ENCODE measurements at places on chromosomes 16 and 17. TPM values are rescaled to one million over a fixed set of nuclear protein-coding genes. Genes with fewer than 3 reads are reported as not detected.

The TADA2A gene
- 46.0 TPM for total RNA-seq

The ARHGAP27 gene
- total RNA-seq = 43.8 TPM

GRCh38 chr17:4739122-4740024, at the start of the genes CXCL16 and ZMYND15:
CXCL16 (minus strand) TSS chr17:4739928; CDS start chr17:4739339, 589 bp downstream.
ZMYND15 (plus strand) TSS chr17:4739833; CDS start chr17:4740549, 716 bp downstream.
- H3K4me3 ChIP-seq = peak within 1 kb of the TSS; percentile 75
- peaks cover 18% of the 10 kb centered on the region for H3K4me1 ChIP-seq
- peak; percentile 77 for DNase-seq
- H3K36me3 ChIP-seq = no peaks in the 10 kb centered on the region
- no peak within 1 kb of the TSS for H3K27ac ChIP-seq
- peaks cover 10% of the 10 kb centered on the region for H3K27me3 ChIP-seq

DNA sequence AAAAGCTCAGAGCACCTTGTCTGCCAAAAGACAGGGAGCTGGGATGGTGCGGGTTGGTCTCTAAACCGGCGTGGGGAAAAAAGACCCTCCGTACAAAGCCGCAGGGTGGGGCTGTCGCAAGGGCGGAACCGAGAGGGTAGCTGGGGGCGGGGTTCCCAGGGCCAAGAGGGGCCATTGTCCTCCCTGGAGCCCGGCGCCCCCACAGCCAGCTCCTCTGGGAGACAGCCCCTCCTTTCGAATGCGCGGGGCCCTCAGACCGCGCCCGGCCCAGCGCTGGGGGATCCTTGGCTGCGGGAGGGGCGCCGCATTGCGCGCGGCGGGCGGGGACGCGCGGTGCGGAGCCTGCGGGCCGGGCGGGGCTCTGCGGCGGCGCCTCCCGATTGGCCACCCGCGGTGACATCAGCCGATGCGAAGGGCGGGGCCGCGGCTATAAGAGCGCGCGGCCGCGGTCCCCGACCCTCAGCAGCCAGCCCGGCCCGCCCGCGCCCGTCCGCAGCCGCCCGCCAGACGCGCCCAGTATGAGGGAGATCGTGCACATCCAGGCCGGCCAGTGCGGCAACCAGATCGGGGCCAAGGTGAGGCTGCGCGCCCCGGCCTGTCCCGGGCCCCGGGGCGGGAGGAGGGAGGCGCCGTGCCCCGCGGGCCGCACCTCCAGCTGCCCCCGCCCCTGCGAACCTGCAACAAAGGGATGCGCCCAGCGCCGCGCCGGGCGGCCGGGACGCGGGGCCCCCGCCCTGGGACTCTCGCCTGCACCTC, at the start of gene TUBB3:
TSS of gene TUBB3 (plus strand) at position 459 of the 756 bp plus-strand sequence. CDS start at position 519, 60 bp downstream.
- H3K36me3 ChIP-seq = no peaks in the 10 kb centered on the region
- peak within 1 kb of the TSS; percentile 57 for H3K27ac ChIP-seq
- peaks cover 33% of the 10 kb centered on the region for H3K27me3 ChIP-seq
- DNase-seq = no peak

DNA sequence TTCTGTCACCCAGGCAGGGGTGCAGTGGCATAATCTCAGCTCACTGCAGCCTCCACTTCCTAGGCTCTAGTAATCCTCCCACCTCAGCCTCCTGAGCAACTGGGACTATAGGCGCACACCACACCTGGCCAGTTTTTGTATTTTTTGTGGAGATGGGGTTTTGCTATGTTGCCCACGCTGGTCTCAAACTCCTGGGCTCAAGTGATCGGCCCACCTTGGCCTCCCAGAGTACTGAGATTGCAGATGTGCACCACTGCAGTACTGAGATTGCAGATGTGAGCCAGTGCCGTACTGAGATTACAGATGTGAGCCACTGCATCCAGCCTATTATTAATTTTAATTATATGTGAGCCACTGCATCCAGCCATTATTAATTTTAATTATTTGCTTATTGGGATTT, 13.8 kb downstream of the CRK start:
- H3K27me3 ChIP-seq = no peaks in the 10 kb centered on the region
- no peak overlapping the region for H3K27ac ChIP-seq
- no peaks in the 10 kb centered on the region for H3K36me3 ChIP-seq
- peaks cover 4% of the 10 kb centered on the region for H3K4me1 ChIP-seq

DNA sequence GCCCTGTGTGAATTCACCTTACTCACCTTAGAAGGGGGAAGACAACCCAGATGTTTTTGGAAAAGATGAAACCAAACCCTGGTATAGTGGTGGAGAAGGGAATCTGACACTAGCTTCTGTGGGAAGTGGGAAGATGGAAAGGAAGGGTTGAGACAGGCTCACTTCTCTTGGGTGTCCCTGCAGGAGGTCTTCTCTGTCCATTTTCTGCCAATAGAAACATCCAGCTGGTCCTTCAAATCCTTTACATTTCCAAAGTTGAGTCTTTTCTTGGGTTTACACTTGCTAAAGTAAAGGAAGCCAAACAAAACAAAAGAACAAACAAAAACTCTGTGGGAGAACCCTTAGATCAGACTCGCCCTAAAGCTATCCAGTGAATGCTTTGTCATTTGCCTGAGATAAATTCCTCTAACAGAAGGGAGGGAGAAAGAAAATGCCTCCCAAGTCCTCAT, 10.2 kb downstream of the HOXB1 start:
- H3K27me3 ChIP-seq = no peaks in the 10 kb centered on the region
- H3K4me1 ChIP-seq = no peaks in the 10 kb centered on the region
- H3K36me3 ChIP-seq = no peaks in the 10 kb centered on the region
- H3K27ac ChIP-seq = no peak overlapping the region
- H3K4me3 ChIP-seq = no peak overlapping the region

DNA sequence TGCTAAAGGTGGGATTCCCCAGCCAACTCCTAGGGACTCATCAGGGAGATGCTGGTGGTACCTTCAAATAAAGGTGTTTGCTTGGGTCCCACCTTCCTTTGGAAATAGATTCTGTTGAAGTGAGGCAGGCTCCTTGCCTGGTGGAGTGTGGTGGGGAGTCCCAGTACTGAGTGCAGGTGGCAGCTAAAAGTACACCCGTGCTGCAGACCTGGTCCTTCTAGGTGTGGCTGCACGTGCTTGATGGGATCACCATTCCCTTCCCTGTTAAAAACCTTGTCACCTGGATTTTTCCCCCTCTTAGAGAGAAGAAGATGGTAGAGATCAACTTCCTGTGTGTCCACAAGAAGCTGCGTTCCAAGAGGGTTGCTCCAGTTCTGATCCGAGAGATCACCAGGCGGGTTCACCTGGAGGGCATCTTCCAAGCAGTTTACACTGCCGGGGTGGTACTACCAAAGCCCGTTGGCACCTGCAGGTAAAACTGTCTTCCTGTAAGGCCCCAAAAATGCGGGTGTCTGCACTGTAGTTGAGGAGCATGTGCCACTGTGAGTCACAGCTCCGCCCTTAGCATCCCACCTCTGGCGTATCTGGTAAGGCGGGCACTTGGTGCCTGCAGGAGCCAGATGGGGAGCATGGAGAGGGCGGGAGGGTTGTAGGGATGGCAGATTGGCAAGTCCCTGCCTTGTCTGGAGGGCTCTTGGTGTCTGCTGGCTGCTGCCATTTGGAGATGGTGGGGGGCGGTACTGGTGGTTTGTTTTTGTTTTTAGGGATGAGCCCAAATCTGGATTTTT, 34.0 kb downstream of the PLCD3 start:
- no peaks in the 10 kb centered on the region for H3K27me3 ChIP-seq
- no peak overlapping the region for H3K4me3 ChIP-seq
- H3K27ac ChIP-seq = no peak overlapping the region
- H3K4me1 ChIP-seq = no peaks in the 10 kb centered on the region
- DNase-seq = no peak
- peaks cover 60% of the 10 kb centered on the region for H3K36me3 ChIP-seq

The CHD9NB gene
- total RNA-seq = 1.0 TPM

The MRPL27 gene
- total RNA-seq = 88.8 TPM

DNA sequence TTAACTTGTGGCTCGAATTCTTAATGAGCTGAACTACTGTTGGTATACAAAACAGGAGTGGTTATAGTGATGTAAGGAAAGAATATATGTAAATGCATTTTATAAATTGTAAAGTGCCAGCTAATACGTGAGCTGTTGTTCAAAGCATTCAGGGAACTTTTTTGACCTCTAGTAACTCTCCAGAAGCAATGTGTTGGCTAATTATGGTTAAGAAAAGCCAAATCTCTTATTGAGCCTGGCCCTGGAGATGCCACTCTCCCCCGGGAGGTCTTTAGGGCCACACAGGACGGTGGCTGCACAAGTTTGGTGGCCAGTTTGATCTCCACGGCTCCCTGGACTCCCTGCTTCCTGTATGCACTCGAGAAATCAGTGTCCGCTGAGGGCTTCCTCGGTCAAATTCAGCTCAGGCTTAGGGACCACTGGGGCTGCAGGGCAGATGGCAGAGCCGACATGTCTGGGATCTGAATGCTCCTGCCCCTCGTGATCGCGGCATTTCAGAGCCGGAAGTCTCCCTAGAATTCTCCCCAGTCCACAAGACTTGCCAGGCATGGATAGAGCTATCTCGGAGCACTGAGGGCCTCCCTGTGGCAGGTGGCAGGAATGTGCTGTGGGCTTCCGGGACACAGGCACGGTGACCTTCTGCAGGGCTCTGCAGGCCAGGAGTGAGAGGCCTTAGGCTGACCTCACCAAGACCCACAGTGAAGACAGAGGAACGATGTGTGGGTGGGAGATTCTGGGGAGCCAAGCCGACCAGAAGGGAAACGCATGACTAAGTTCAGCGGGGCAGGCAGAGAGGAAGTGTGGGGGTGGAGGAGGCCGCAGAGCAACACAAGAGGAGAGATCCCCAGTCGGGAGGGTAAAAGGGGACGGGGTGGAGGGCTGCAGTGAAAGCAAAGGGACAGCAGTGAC, 18.6 kb upstream of the PITPNM3 start:
- no peak for DNase-seq
- H3K27me3 ChIP-seq = no peaks in the 10 kb centered on the region

The PRDM7 gene
- total RNA-seq = not detected

- no peak overlapping the region for H3K27ac ChIP-seq
- DNase-seq = no peak
- H3K36me3 ChIP-seq = no peaks in the 10 kb centered on the region
- H3K4me3 ChIP-seq = no peak overlapping the region
- H3K27me3 ChIP-seq = no peaks in the 10 kb centered on the region
These were observed 145.6 kb upstream of the RCVRN start for GRCh38 chr17:10050597-10051101.

The COPS3 gene
- 132 TPM for total RNA-seq

GRCh38 chr17:59296190-59296589, 35.3 kb upstream of the YPEL2 start:
- no peak overlapping the region for H3K27ac ChIP-seq
- no peaks in the 10 kb centered on the region for H3K4me1 ChIP-seq
- no peaks in the 10 kb centered on the region for H3K27me3 ChIP-seq
- H3K36me3 ChIP-seq = no peaks in the 10 kb centered on the region
- no peak for DNase-seq

DNA sequence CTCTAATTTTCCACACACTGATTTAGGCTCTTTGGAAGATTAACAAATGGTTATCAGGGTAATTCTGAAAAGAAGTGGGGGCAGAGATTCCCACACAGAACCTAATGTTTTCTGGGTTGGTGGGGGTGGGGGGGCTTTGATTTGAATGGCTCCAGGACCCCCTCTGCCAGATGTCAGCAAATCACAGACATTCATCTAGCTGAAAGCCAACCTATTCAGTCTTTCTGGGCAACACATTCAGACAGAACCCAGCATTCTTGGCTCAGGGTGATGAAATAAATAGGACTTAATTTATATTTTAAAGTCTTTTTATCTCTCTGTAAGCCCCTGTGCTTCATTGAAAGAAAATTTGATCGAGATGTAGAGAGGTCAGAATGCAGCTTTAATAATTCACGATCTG, 533.2 kb downstream of the XYLT1 start:
- H3K27me3 ChIP-seq = no peaks in the 10 kb centered on the region
- no peaks in the 10 kb centered on the region for H3K36me3 ChIP-seq
- no peak for DNase-seq
- H3K4me1 ChIP-seq = no peaks in the 10 kb centered on the region
- H3K4me3 ChIP-seq = no peak overlapping the region

DNA sequence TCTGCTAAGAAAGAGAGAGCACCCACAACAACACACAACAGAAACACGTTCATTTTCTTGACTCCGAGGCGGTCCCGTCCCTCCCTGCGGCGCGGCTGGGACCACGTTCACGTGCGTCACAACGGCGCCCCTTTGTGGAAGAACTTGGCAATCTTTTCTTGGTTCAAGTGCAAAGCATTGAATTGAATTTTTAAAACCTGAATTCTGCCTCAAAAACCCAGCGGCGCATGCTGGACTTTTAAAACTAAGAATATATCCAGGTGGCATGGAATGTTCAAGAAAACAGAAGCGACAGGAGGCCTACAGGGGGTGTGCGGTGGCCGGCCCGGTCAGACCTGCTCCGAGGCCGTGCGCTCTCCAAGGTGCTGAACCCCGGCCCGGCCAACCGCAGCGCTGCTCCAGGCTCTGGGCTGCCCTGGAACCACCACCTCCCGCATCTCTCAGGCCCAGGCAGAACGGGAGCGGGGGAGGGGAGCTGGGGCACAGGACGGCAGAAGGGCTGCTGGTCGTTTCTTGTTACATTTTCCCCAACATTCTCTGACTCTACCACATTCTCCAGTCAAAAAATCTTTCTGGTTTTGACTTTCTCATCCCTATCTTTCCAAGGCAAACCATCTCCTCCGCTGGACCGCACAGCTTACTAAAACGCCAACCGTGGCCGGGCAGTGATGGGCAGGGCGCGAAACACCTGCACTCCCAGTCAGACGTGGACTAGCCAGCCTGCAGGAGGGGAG, 3.4 kb upstream of the HEXD start:
- DNase-seq = peak; percentile 61
- no peaks in the 10 kb centered on the region for H3K27me3 ChIP-seq
- peaks cover 25% of the 10 kb centered on the region for H3K4me1 ChIP-seq
- H3K27ac ChIP-seq = no peak overlapping the region

DNA sequence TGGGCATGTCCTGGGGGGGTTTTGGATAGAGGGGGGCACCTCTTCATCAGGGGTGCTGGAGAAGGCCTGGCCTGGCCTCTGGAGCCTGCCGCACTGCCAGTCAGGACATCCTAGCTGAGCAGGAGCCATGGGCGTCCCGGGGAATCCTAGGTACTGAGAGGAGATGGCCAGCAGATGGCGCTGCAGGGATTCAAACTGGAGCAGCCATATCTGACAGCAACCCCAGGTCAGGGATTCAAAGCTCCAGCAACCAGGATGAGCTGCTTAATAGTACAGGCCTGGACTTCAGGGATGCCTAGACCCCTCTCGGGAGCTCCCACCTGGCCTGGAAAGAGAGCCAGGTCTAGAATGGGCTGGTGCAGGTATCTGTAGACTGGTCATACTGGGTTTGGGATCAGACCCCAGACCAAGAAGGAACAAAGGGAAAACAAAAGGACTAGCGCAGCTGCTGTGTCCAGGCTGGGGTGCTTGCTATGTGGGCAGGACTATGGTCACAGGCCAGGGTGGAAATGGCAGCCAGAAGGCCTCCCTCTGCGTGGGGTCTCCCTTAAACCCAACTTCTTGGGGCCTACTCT, 306.9 kb upstream of the RBFOX1 start:
- H3K36me3 ChIP-seq = no peaks in the 10 kb centered on the region
- no peaks in the 10 kb centered on the region for H3K27me3 ChIP-seq
- no peaks in the 10 kb centered on the region for H3K4me1 ChIP-seq
- H3K27ac ChIP-seq = no peak overlapping the region

The KRT12 gene
- not detected for total RNA-seq

The PER1 gene
- total RNA-seq = 26.5 TPM

The HOXB2 gene
- 18.3 TPM for total RNA-seq

- no peaks in the 10 kb centered on the region for H3K27me3 ChIP-seq
- no peak overlapping the region for H3K27ac ChIP-seq
- DNase-seq = no peak
- no peaks in the 10 kb centered on the region for H3K4me1 ChIP-seq
- no peaks in the 10 kb centered on the region for H3K36me3 ChIP-seq
- H3K4me3 ChIP-seq = no peak overlapping the region
These were observed 182.3 kb downstream of the SHISA9 start for GRCh38 chr16:13083681-13084080.

The INCA1 gene
- 0.18 TPM for total RNA-seq

- no peak overlapping the region for H3K4me3 ChIP-seq
- no peaks in the 10 kb centered on the region for H3K27me3 ChIP-seq
- no peaks in the 10 kb centered on the region for H3K36me3 ChIP-seq
- H3K27ac ChIP-seq = no peak overlapping the region
These were observed 9.8 kb downstream of the CLCN7 start for GRCh38 chr16:1464894-1465566.
